ENCODE measurements at places on chromosomes 7 and 10.
A peak's percentile ranks its signal among the peaks of the same experiment; 100 is the strongest.

GRCh38 chr10:116197946-116198675, 74.9 kb downstream of the GFRA1 start:
- no peak for DNase-seq

GRCh38 chr10:45418417-45418848, 44.4 kb downstream of the ALOX5 start:
- DNase-seq = no peak

- DNase-seq = peak; percentile 13
Measured at GRCh38 chr7:41573015-41573414, 129.9 kb downstream of the INHBA start.

GRCh38 chr10:122521011-122521410, 39.5 kb upstream of the DMBT1 start:
- DNase-seq = peak; percentile 21

GRCh38 chr10:12657489-12657888, 308.1 kb downstream of the CAMK1D start:
- DNase-seq = no peak

DNA sequence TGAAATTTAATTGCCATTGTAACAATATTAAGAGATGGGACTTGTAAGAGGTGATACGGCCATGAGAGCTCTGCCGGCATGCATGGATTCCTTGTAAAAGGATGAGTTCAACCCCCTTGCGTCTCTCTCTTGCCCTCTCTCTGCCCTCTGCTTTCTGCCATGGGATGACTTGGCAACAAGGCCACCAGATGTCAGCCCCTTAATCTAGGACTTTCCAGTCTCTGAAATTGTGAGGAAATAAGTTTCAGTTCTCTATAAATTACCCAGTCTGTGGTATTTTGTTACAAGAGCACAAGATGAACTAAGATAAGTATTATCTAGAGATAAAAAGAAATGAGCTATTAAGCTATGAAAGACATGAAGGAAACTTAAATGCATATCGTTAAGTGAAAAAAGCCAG, 145.7 kb upstream of the AHR start:
- no peak for DNase-seq

DNA sequence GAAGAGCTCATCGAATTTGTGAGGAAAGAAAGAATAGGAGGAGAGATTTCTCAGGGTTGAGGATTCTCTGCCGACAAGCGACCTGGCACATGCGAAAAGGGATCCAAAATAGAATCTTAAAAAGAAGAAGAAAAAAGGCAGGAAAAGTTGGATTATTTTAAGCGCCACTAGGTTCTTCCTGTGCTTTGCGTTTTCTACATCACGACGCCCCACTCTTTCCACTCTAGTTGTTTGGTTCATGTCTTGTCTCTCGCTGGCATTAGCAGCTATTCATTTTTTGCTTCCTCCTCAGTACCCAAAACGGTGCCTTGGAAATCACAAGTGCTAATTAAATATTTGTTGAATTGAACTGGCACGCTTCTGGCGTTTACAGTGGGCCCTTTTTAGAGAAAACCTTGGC, 674 bp upstream of the FRA10AC1 start:
- no peak for DNase-seq

GRCh38 chr10:6781133-6781770, 201.2 kb upstream of the PRKCQ start:
- DNase-seq = no peak

GRCh38 chr7:132771301-132771730, 195.0 kb upstream of the PLXNA4 start:
- no peak for DNase-seq

DNA sequence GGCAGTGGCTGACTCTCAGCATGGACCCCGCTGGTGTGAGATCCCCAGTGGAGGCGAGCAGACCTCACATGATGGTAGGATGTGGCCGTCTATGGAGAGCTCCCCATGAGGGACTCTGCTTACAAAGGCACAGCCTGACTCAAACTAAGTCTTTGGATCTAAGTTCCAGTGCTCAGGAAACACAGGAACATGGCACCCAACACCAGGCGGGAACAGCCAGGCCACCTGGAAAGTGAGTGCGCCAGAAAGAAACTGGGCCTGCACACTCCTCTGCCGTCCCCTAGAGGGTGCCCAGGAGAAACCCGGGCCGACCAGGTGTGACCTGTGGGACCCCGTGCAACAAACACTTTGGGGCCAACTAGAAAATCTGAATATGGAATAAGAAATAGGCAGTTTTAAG, 10.0 kb downstream of the PITRM1 start:
- no peak for DNase-seq

- no peak for DNase-seq
Measured at GRCh38 chr7:100166970-100167911, 1.2 kb downstream of the GAL3ST4 start.

- peak; percentile 19 for DNase-seq
Measured at GRCh38 chr10:126243306-126243705, 145.0 kb downstream of the ADAM12 start.

DNA sequence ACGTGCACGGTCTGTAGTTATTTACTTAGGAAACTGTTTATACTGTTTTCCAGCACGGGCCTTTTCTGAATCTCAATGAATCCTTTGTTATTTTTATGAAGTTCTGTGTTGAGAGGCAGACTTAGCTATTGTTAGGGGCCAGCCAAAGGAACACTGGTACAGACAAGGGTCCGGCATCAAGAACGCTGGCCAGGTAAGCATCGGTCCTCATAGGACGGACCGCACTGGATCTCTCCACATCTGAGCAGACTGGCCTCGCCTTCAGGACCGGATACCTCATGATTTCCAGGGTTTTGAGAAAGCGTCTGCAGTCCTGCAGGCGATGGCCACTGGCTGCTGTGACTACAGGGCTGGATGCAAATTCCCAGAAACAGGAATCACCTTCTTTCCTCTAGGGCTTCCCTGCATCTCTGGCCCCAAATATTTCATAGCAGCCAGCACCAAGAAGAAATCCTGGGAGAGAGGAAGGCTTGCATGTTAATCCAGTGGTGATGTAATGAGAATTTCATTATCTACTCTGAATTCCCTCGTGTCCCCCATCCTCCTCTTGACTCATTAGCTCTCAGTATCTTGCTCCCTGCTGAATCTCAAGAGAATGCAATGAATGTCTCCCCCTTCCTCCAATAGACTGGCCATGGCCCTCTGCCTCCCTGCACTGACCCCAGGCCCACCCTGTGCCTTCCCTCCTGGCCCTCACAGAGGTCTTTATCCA, 325.4 kb upstream of the NPVF start:
- no peak for DNase-seq

- no peak for DNase-seq
Measured at GRCh38 chr7:45071528-45071927, 17.2 kb downstream of the NACAD start.

DNA sequence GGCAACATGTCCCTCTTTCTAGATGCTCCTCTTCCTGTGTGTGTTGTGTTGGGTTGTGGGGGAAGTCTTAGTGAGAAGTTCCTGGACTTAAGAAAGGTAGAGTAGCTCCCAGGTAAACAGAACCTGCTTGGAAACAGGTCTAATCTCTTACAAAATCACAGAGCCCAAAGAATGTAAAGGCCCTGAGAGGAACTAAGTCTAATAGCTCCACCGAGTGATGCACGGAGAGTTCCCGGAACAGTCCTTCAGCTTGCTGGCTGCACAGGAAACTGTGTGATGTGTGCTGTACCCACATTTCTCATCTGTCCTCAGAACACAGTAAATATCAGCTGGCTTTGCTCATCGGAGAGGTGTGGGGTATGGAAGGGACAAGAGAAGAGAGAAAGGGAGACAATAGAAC, 182.6 kb upstream of the LYZL1 start:
- DNase-seq = no peak

- no peak for DNase-seq
Measured at GRCh38 chr7:23346316-23346715, 47.2 kb downstream of the MALSU1 start.

GRCh38 chr7:100711369-100711768, 5.4 kb downstream of the POP7 start:
- DNase-seq = no peak

GRCh38 chr10:70714245-70714644, 41.9 kb downstream of the ADAMTS14 start:
- no peak for DNase-seq

DNA sequence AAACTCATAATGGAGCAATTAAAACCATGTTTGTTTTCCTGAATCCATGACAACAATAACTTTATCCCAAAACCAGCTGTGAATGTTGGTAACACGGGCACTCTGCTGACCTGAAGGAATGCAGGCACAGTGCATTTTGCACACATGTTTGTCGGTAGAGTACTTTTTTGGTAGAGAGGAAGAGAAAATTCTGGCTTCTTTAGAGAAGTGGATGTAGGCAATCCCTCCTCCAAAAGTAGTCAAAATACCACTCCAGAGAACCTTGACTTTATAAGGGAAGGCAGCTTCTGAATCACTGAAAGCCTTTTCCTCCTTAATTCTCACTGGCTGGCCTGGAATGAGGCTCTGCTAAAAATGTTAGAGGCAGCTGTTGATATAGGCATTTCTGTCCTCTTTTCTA, 15.8 kb upstream of the ACTA2 start:
- no peak for DNase-seq

DNA sequence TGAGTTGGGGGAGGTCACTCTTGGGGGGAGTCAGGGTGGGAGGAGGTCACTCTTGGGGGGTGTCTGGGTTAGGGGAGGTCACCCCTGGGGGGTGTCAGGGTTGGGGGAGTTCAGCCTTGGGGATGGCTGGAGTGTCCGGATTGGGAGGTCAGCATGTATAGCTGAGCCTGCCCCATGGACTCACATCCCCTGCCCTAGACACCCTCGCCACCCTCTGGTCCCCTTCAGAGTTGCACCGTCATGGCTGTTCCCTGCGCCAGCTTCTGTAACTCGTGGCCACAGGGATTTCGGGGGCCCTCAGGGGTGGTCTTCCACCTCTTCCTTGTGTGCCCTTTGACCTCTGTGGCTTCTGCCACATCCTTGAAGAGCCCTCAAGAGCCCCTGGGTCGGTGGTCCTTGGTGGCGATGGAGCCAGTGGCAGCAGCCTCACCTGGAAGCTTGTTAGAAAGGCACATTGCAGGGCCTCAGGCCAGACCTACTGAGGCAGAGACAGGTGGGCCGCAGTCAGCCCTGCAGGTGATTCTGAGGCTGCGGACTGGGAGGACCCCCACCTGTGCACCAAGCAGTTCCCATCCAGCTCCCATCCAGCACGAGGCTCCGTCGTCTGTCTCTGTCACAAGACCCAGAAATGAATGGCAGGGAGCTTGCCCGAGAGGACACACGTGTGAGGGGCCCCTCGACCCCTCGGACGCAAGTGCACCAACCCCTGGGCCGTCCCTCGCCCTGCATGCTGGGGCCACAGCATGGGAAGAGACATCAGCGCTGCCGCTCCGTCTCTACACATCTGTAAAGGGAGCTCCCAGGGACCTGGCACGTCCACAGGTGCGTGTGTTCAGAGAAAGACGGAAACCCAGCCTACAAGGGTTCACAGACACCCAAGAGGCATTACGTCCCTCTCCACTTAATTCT, 44.7 kb upstream of the SUN1 start:
- DNase-seq = no peak

GRCh38 chr7:41005374-41005901, 697.5 kb downstream of the INHBA start:
- DNase-seq = peak; percentile 81

DNA sequence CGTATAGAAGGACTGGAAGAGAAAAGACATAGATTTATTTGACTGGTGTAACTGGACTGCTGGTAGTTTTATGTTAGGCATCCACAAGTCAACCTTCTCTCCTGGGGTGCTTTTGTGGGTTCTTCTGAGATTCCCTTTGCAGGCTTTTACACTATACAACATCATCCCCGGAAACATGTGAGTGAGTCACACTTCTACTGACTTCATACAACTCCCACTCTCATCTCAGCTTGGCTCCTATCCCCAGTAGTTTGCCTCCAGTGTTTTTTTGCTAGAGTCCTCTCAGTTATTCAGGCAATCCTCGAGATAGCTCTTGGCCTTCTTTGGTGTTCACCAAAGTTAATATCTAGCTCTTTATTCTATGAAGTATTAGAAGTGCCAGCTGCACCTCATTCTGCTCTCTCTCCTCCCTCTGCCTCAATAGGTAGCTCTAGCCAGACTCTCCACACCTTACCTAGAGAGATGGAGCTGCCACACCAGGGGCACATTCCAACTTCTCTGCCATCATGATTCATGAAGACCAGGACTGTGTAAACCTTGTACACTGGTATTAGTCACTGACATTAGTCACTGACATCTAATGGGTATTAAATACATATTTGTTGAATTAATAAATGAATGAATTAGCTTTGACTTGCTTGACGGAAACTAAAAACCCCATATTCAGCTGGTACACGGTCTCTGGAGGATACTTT, 281.9 kb downstream of the PPP1R3A start:
- no peak for DNase-seq

DNA sequence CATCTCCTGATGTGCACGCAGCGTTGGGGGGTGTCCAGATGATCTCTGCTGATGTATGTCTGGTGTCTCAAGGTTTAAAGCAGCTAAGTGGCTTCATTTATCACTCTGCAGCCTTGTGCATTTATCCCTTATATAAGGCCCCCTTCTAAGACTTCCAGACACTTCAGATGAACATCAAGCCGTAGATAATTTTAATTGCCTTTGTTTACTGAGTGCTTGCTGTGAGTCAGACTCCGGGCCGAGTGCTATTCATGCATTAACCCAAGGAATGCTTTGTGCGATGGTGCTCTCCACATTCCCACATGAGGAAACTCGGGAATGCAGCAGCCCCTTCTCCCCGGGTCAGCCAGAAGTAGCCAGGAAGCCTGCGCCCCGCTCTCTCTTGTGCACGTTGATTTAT, 328.6 kb upstream of the COBL start:
- no peak for DNase-seq

DNA sequence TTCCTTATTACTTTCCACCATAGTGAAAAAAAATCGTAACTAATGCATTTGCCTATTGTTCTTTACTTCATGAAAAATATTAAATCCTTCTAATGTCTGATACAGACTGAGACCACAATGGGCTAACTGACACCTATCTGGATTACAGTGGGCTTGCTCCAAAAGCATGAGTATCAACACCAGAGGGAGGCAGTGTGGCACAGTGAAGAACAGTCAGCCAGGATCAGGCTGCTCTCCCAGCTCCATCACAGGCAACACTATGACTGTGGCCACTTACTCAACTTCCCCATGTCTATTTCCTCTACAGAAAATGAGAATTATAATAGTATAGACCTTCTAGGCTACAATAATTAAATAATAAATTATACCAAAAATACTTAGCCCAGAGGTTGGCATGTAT, 97.2 kb downstream of the SLC25A13 start:
- DNase-seq = no peak

- DNase-seq = no peak
Measured at GRCh38 chr10:110327262-110327914, 22.7 kb upstream of the SMNDC1 start.

DNA sequence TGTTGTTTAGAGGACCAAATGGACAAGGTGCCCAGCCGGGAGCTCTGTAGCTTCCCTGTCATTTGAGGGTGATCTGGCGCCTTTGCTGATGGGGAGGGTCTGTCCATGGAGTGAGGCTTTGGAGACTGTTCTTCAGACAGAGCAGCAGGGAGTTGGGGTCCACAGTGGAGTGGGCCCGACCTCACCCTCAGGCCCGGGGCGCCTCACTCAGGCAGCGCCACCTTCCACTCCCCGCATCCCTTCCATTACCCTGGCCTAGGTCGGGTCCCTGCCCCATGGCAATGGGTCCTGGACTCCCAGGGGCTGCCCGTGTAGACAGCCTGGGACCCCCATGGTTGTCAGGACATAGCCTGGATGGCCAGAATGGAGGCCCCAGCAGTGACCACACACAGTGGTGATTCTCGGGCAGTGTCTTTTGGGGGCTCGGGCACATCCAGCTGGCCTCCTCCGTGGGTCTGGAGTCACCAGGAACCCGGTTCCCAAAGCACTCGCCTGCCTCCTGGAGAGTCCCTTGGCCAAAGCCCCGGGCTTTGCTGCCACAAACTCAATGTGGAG, 38.5 kb downstream of the TCERG1L start:
- DNase-seq = no peak

GRCh38 chr10:76576276-76576962, 1061.2 kb downstream of the KCNMA1 start:
- DNase-seq = peak; percentile 21

Measured in cardiac muscle cell (in vitro differentiated cells and primary cell).